ENCODE measurements at places on chromosomes 1 and 21.

DNA sequence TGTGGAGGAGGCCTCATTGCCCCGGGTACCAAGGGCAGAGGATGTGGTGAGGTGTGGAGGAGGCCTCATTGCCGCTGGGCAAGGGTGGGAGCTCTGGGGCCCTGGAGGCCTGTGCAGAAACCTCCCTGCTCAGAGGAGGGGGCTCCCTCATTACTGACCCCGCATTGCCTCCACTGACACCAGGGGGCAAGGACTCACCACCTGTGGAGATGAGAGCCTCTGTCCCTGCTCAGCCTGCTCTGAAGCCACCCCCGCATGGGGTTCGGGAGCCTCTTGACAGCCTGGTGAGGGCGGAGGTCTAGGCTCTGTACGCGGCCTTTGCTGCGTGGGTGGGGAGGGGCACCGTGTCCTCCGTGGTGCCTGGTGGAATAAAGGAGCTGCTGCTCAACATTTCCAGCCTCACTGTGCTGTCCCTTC lies 95.0 kb upstream of the COL6A1 start:
- DNase-seq: no peak

DNA sequence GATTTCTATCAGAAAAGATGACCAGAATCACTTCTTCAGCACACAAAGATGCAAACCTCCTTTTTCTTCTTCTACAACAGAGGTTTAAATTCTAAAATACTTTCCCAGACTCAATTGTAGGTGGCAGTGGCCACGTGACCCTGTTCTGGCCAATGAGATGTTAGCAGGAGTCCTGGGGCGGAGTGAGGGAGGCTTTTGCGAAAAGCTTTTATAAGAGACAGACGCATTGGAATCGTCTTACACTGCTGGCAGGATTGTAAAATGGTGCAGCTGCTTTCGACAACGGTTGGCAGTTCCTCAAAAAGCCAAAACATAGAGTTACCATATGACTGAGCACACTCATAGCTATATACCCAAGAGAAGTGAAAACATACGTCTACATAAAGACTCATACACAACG lies 87.0 kb upstream of the MAGI3 start:
- no peak for DNase-seq

DNA sequence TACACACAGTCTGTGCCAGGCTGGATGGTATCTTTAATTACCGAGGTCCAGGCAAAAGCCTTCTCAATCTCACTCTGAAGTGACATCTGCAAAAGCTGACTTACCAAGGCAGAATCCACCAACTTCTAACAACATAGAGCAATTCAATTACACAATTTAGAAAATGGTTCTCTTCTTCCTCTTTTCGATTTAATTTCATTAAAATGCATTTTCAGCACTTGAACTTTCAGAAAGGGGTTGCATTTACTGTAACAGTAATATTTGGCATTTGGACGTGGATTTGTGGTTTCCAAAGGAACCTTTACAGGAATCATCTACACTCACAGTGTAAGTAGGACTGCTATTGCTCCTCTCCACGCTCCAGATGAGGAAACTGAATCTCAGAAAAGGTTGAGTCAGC lies 53.3 kb downstream of the ERO1B start:
- DNase-seq: no peak

DNA sequence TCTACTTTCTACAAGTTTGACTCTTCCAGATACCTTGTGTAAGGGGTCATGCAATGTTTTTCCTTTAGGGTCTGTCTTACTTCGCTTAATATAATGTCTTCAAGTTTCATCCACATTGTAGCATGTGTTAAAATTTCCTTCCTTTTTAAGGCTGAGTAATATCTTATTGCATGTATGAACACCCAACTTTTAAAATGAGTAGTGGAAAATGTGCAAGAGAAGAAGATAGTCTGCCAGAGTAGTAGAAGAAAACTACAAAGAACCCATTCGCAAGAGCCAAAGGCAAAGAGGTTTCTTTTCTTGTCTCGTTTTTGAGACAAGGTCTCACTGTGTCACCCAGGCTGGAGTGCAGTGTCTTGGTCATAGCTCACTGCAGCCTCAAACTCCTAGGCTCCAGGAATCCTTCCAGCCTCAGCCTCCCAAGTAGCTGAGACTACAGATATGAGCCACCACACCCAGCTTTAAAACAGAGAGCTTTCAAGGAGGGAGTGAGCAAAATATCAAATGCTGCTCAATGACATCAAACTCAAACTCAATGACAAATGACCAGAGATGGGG lies 9.4 kb downstream of the IL23R start:
- no peak for DNase-seq

DNA sequence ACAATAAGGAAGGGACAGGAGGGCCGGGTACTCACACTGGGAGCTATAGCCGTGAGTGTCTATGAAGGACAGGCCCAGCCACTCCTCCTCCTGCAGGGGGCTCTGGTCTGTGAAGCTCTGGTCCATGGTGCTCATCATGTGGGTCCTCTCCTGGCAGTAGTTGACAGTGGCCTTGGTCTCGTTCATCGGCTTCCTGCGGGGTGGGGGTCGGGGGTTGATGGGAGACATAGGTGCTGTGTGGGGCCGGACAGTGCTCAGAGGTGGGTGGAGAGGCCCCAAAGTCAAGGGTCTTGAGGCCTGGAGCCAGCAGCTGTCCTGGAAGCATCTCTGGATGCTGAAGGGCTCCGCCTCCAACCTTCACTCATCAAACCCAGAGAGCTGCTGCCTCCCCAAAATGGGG lies 260.4 kb downstream of the PTPRU start:
- no peak for DNase-seq

DNA sequence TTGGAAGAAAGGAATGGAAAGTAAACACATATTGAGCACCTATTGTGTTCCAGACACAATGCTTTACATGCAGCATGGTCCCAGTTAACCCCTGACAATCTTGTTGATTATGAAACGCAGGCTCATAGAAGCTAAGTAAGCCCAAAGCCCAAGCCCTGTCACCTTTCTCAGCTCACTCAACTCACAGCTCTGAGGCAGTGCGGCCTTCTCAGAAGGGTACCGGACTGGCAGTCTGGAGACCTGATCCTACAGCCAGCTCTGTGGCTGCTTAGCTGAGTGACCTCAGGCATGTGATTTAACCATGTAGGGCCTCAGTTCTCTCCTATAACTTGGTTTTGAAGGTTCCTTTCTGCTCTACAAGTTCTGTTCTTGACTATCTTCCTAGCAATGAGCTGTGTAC lies 464 bp upstream of the RNASEL start:
- no peak for DNase-seq

- no peak for DNase-seq
These were observed 265.4 kb downstream of the FOXD2 start for GRCh38 chr1:47703156-47703825.
